T-helper 9 cell (primary cell): ENCODE measurements at places on chromosomes 2 and 18.

DNA sequence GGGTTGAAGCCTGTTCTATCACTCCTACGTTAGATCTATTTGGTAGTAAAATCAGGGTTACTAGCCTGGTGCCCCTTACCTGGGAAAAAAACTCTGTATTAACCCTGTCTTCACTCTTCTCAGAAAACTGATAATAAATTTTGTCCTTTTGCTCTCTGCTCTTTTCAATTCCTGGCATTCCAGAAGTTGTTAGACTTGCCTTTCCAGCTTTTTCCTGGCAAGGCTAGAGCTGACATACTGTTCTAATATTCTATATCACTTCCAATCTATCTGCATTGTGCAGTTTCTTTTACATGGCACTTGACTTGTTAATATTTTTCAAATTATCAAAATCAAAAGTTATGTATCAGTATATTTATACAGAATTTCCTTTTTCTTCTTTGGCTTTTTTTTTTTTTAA lies 162.2 kb downstream of the FIGN start:
- DNase-seq = no peak

DNA sequence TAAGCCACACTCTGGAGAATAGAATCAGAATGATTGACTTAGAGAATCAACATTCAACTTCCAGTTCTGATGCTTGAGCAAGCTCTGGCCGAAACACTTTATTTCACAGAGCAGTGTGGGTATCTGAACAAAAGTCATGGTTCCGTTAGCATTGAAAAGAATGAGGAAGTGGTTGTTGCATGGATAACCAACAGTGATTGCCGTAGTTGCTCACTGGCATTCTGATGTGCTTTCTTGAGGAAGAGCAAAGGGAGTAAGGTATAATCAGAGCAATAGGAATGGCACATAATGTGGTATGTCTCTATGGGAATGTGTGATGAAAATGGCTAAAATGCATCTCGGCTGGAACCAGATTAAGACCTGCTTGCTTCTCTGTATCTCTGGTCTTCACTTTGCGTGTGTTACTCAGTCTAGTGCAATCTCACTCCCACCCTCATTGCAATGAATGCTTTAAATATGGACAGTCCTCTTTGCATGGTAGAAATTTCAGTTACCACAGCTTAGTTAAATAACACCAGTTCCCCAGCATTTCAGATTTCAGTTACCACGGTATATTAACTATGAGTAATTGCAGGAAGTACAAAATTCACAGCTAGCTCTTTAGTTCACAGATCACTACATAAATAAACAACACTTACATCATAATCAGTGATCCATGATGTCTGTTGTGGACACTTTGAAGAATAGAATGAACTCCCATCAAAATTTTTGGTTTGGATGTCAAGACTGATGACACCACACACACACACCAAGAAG lies 7.8 kb upstream of the RAB12 start:
- DNase-seq = no peak

DNA sequence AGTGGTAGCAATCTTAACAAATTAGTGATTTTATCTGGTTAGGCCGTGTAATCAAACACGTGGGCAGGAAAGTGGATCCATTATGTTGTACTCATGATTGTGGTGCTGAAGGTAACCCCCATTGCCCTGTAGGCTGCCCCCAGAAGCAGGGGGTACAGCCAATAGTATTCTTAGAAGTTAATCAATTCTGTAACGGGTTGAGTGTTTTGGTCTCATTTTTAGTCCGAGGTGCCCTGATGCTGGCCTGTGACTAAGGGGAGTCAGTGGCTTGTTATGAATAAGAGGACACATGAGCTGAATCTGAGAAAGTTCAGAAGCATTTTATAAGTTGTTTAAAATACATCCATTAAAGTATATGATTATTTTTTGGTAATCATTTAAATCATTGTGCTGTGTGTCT lies 8.6 kb downstream of the EPAS1 start:
- DNase-seq = no peak

DNA sequence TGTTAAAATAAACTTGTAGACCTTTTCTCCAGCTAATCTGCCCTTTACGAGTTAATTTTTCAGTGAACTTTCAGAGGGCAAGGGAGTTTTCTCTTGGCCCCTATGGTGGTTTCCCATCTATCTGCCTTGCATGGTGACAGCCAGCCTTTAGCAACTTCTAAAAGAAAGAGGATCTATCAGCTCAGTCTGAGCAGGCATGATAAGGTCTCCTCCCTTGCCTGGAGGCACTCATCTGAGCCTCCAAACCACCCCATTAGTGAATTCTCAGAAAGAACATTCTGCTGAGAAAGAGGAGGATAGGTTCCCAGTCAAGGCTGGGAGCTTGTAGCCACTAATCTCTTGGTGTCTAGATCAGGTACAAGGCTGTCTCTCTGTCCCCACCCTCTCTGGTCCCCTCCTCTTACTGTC lies 10.7 kb upstream of the GYPC start:
- no peak for DNase-seq

- no peak for DNase-seq
These were observed 76.1 kb upstream of the CYP1B1 start for GRCh38 chr2:38152035-38152434.

GRCh38 chr2:44166096-44166495 lies 2.6 kb upstream of the PPM1B start:
- no peak for DNase-seq
